ENCODE measurements at places on chromosomes 7 and 10.

DNA sequence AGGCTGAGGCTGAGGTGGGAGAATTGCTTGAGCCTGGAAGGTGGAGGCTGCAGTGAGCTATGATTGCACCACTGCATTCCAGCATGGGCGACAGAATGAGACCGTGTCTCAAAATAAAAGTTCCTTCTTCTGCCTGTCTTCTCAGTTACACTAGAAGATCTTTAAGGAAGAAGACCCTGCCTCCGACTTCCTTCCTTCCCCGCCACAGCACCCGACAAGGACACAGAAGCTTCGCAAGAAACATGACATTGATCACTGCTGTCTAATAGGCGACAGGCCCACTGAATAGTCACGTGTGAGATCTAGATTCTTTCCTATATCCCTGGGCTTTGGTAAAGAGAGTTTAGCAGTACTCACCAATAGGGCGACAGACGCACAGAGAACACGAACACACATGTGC is 118.2 kb downstream of the PRPF18 start:
- no peak for DNase-seq

DNA sequence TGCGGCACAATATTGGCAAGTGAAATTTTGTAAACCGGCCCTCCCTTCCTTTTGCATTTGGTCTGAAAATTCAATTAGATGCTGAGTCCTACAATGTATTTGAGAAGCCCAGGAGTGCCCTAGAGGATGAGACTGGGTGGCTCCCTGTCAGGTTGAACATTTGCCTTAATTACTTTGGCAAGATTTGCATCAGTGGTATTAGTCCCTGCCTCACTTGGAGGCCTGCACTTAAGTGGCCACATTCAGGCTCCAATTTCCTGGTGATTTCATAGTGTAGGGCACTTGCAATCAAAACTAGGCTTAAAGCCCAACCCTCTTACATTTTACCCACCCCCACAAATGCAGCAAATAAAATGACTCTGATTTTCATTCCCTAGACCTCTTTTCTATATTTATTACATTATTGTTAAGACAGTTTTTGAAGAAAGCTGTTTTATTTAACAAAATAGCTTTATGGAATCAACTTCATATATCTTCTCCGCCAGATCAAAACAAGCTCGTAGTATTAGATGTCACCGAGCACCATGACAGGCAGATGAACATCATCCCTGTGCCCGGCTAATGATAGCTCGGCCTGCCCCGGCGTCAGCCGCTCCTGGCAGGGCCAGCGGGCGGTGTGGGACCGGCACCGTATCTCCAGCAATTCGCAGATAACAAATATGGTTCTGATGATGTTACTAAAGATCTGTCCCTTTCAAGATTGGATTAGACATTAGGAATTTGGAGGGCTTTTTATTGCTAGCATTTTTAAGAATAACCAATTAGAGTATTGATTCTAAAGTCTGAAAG is 73.6 kb downstream of the EGFR start:
- no peak for DNase-seq

DNA sequence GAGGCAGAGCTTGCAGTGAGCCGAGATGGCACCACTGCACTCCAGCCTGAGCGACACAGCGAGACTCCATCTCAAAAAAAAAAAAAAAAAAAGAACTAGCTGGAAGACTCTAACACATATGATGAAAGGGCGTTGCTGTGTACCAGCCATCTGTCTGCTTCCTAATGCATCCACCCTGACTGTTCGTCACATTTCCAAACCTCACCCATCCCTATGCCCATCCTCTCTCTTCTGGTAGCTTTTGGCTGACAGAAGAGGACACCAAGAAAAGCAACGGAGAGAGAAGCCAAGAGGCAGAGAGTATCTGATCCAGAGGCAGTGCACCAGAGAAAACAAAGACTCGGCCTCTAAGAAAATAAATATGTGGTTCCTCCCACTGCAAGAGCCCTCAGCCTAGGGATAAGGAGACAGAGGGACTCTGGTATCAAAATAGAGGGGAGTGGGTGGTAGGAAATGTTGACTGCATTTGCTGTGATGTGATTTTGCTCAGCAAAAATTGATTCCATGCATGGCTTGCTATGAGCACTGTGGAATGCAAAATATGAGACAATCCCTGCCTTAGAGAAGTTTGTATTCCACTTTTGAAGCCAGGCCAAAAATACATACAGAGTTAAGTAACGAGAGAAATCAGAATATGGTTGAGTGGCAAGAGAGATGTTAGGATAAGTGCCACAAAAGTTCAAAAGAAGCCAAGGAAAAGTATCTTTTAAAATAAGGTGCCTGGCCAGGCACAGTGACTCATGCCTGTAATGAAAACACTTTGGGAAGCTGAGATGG is 100.8 kb upstream of the STK17A start:
- DNase-seq = no peak

- peak; percentile 88 for DNase-seq
Measured at GRCh38 chr10:71339796-71340589, 20.9 kb downstream of the SLC29A3 start.

DNA sequence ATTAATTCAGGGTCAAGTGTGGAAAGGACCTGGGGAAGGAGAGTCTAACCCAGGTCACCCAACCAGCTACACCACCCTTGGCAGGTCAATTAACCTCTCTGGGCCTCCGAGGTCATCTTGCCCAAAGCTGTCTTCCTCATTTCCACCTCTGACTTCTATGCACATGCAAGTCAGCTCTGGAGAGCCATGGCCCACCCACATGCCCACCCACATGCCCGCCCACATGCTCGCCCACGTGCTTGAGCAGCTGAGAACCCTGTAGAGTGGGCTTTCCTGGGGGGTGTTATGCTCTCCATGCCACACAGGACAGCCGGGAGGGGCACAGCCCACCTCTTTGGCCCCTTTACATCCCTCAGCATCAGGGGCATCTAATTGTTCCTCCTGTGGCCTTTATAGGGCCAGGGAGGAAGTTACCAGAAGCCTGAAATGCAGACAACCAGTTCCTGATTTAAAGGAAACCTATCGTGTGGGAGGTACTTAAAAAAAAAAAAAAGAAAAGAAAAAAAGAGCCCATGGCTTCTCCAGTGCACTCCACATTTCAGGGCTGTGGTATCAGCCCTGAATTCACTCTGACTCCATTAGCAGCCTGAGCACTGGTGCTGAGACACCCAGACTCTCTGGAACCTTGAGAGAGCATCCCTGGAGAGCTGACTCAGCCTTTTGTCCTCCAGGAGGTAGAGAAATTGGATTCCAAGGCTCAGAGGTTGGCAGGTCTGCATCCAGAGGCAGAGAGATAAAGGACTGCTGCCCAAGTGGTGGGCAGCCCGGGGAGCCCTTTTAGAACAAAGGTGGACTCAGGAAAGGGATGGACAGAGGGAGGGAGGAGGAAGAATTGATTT is 176.2 kb upstream of the ZMIZ1 start:
- DNase-seq = peak; percentile 30

- peak; percentile 67 for DNase-seq
Measured at GRCh38 chr7:43454936-43455518, 127.9 kb upstream of the STK17A start.

DNA sequence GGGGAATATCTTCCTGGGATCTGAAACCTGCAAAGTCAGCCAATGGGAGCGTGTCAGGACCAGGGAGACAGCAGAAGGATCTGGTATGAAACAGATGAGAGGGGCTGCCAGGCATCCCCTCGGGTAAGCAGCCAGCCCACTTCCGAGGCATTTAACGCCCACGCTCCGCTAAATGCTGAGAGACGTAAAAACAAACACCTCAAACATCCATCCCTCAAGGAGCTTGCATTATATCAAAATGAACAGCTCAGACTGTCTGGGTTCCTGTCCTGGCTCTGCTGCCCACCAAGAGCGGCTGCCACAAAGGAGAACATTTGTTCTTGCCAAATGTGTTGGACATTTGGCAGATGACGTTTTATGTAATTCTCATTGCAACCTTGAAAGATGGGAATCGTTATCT is 7.0 kb upstream of the SERPINE1 start:
- DNase-seq = no peak

DNA sequence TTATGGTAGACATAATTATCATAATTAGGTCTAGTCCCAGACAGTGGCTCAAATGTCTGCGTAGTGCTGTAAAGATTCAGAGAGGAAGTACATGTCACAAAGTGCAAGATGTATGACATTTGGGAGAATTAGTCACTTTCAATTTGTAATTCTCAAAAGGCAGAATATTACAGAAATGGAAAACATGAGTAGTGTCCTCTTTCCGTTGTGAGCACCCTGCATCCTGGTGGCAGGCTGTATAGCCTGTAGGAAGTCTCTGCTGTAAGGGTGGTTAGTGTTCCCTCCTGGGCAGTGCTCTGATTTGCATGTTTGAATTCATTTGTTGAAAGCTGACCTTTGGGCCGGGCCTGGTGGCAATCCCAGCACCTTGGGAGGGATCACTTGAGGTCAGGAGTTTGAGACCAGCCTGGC is 17.0 kb downstream of the CDK14 start:
- DNase-seq = no peak

- no peak for DNase-seq
Measured at GRCh38 chr10:52252307-52252706, 61.8 kb upstream of the DKK1 start.

DNA sequence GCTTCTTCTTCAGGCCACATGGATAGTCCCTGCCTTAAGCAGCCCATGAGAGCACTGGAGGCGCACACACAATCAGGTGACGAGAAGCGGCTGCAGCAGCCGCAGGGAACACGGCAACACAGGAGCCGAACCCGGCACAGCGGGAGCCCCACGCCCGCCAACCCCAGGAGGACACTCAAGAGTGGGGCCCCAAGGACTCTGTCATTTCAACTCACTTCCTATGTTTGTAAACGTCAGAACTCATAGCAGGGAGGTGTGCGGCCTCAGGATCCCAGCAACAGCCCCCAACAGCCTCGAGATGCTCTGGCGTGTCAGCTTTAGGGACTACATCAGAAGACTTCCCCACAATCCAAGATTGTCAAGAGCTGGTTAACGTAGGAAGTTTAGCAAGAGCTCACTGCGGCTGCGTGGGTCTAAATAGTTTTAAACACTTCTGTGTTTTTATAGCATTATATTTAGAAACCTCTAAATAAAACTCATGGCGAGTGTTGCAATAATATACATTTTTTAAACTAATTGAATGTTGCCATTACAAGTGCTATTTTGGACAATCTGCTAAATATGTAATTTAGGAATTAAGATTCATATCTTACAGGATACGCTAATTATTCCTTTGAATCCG is 123.4 kb downstream of the MAD1L1 start:
- DNase-seq = no peak

GRCh38 chr10:569961-570627 is 119.4 kb downstream of the DIP2C start:
- no peak for DNase-seq

GRCh38 chr10:94219829-94220228 is 142.9 kb downstream of the NOC3L start:
- DNase-seq = peak; percentile 27

DNA sequence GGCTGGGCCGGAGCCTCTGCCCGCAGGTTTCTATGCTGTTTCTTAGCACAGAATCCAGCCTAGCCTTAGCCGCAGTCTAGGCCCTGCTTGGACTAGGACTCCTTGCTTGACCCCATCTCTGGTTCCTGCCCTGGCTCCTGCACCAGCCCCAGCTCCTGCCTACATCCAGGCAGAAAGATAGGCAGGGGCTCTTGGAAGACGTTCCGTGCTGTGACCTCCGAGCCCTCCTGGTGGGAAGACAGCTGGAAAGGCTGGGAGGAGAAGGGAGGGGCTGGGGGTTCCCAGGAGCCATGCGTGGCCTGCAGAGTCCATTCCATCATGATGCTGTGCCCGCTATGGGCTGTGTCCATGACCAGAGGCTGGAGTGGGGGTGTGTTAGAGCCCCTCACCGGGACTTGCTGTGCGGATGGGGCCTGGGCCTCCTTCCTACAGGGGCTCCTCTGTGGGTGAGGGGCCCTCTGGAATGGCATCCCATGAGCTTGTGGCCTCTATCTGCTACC is 26.2 kb downstream of the RAMP3 start:
- DNase-seq = no peak

- peak; percentile 37 for DNase-seq
Measured at GRCh38 chr10:12394241-12395033, 45.1 kb downstream of the CAMK1D start.

GRCh38 chr10:83539528-83540308 is 599.6 kb upstream of the GHITM start:
- DNase-seq = no peak

DNA sequence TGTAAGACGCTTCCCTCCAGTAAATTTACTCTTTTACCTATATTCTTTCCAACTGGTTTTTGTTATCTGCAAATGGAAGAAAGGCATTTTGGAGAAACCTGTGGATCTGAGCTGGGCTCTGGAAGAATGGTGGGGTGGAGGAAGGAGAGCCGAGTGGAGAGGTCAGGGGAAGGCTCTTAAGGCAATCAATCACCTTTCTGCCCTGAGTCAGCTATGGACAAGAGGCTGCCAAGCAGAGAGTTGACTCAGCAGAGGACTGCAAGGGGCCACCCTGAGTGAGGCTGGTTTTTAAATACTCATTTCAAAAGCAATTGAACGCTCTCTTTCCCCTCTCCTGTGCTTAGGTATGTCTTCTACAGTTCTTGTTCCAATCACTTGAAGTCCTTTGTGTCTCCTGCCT is 81.8 kb downstream of the SPAG6 start:
- peak; percentile 42 for DNase-seq

GRCh38 chr10:123044391-123044790 is 35.6 kb downstream of the ACADSB start:
- no peak for DNase-seq

GRCh38 chr10:67602268-67602950 is 93.6 kb downstream of the CTNNA3 start:
- peak; percentile 33 for DNase-seq

- no peak for DNase-seq
Measured at GRCh38 chr7:135877805-135878204, 99.4 kb downstream of the MTPN start.

GRCh38 chr7:23520582-23520981 is 11.2 kb downstream of the TRA2A start:
- DNase-seq = no peak

DNA sequence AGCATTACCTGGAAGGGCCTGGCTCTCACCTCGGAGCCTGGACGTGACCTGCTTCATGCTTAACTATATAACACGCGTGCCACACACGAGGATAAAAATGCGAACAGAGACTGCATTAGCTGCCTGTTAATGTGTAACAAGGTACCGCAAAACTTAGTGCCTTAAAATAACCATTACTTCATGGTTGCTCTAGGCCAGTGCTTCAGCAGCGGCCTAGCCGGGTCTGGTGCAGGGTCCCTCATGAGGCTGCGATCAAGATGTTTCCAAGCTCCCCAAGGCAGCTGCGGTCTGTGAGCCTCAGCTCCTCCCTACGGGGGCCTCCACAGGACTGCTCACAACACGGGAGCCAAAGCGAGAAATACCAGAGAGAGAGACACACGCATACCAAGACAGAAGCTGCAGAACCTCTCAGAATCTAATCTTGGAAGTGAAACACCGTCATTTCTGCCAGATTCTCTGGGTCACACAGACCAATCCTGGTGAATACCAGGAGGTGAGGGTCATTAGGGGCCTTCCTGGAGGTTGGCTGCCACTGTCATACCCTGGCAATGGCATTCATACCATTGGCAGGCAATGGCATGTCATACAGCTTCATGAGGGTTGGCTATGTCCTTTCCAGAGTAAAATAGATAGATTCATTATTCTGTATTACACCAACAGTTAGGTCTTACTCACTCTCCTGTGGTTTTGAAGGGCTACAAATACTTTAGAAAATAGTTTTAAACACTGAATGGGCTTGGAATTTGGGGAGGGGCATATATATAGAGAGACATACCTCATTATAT is 94.5 kb downstream of the HIPK2 start:
- no peak for DNase-seq

Measured in H54 (cell line).